Fibroblast of villous mesenchyme (primary cell): ENCODE measurements at places on chromosomes 5 and 9.

GRCh38 chr5:141771031-141771430, 89.0 kb upstream of the ARAP3 start:
- no peak for DNase-seq

- DNase-seq, result no peak
Observed at GRCh38 chr5:132428147-132428482, 58.6 kb downstream of the SLC22A5 start.

- peak; percentile 3 for DNase-seq
Observed at GRCh38 chr5:159581502-159582249, 251.4 kb upstream of the IL12B start.

DNA sequence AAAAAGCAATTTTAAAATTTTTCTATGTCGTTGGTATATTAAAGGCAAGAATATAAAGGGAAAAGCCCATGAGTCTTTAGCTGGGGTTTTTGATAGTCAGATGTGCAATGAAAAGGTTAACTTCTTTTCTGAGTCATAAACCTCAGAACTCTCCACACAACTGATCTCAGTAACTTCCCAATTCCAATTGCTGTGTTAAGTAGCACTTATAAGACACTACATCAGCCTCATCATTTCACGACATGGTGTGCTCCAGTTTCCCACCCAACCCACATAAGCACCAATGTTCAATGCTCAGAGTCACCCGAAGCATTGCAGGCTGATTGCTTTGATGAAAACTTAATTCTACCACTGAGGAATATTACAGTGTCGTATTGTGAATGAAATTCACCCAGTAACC, 155.8 kb downstream of the TSSK1B start:
- DNase-seq, result no peak

GRCh38 chr5:149837680-149838269, 106.8 kb downstream of the PDE6A start:
- peak; percentile 72 for DNase-seq

DNA sequence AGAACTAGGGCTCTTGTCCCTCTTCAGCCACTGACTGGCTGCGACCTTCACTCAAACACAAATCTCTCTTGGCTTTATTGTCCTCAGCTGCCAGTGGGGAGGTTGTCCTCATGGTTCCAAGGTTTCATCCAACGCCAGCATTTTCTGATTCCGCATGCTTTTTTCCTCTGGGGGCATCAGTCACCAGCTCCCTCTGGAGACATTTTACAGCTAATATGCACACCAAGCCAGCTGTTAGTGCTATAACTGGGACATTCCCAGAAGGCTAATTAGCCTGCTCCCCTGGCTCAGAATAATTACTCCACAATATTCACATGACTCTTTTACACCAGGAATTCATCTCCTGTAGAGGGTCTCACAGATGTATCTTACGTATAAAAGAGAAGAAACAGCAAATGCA, 193.6 kb upstream of the ANKRD55 start:
- no peak for DNase-seq

GRCh38 chr9:76846297-76846696, 59.6 kb downstream of the PRUNE2 start:
- DNase-seq, result no peak

- DNase-seq, result no peak
Observed at GRCh38 chr9:95725045-95725444, 150.4 kb upstream of the ERCC6L2 start.

DNA sequence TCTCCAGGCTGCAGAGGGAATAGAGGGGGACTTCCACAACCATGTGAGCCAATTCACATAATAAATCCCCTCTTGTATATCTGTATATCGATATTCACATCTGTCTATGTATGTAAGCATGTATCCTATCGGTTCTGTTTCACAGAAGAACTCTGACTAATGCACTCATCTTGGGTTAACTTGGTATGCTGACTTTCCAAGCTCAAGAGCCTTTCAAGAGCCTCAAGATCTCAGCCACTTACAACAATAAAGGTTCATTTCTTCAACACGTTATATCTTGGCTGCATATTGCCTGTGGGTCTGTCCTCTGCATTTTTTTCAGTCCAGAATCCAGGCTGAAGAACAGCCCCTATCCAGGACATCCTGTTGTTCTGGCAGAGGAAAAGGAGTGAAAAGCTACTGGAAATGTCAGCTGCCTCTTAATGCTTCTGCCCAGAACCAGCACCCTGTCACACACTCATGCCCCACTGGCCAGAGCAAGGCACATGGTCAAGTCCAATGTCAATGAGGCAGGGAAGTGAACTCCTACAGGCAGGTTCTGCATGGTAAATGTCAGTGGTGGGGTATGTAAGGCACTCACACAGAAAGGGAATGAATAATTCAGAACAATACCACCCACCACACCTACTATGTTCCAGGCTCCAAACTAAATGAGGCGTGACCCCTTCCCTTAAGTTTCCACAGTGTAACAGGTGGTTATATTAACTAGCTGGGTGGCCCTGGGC, 91.6 kb upstream of the ICE1 start:
- DNase-seq, result no peak

GRCh38 chr9:128088253-128088945, 20.4 kb downstream of the SLC25A25 start:
- DNase-seq, result no peak
